Adrenal gland (tissue), 19 donors: ENCODE measurements at places on chromosomes 3 and 15. TPM values are rescaled to one million over a fixed set of nuclear protein-coding genes. Genes with fewer than 3 reads are reported as not detected.

The A4GNT gene
- not detected for polyA plus RNA-seq

GRCh38 chr15:70852501-70853317, 1.2 kb downstream of the LARP6 start:
- H3K27ac ChIP-seq = no peak overlapping the region
- H3K4me3 ChIP-seq = no peak overlapping the region
- H3K4me1 ChIP-seq = peaks cover 5% of the 10 kb centered on the region
- H3K27me3 ChIP-seq = no peaks in the 10 kb centered on the region

DNA sequence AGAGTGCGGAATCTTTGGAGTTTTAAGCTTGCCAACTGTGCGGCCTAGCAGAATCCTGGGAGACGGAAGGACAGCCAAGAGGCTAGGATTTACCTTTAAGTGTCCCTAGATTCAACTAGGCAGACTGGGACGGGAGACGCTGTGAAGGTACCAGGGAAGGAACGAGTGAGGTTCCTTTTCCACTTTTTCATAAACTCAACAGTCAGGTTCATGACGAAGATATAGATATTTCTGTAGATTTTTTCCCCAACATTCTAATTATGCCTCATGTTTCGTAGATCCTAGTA, 564 bp upstream of the GABPB1 start:
- no peaks in the 10 kb centered on the region for H3K27me3 ChIP-seq
- DNase-seq = no peak
- peak overlapping the region; percentile 98 for H3K27ac ChIP-seq
- no peaks in the 10 kb centered on the region for H3K36me3 ChIP-seq

- H3K4me1 ChIP-seq = no peaks in the 10 kb centered on the region
- DNase-seq = no peak
- H3K27ac ChIP-seq = no peak overlapping the region
- H3K27me3 ChIP-seq = no peaks in the 10 kb centered on the region
- H3K36me3 ChIP-seq = no peaks in the 10 kb centered on the region
These were observed 878.1 kb downstream of the SI start for GRCh38 chr3:164200053-164200823.

DNA sequence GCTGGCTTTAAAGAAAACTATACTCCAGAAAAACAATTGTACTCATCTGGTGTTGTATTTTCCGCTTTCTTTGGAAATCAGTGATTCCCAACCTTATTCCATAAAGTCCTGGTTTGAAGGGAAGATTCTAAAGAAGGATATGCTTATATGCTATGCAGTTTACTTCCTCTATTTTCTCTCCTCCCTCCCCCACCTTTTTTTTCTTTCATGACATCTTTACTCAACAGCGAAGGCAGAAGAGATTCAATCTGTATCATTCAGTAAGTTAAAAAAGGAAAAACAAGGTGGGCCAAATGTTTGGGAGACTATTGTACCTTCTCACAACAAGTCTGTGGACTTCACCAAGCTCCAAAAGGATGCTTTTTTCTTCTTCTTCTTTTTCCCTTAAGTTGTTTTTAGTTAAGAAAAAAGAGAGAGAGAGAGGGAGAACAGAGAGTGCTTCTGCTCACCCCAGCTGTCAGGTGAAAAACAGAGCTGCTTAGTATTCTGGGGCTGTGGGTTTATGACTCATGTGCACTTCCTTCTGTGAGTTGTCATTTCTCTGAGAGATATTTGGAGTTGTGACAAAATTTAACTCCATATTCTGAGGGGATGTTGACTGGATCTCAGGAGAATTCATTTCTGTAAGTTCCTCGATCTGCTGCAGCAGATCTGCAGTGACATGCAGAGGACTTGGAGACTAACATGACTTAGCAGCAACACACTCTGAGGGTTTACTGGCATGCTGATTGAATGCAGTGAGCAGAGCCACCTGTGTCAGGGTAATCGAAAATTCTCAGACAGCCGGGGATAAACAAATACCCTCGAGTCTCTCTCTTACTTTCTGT, 70.7 kb downstream of the SSR3 start:
- DNase-seq = no peak
- no peaks in the 10 kb centered on the region for H3K4me1 ChIP-seq
- no peaks in the 10 kb centered on the region for H3K36me3 ChIP-seq
- no peak overlapping the region for H3K27ac ChIP-seq
